ENCODE measurements at places on chromosomes 12 and 14.

DNA sequence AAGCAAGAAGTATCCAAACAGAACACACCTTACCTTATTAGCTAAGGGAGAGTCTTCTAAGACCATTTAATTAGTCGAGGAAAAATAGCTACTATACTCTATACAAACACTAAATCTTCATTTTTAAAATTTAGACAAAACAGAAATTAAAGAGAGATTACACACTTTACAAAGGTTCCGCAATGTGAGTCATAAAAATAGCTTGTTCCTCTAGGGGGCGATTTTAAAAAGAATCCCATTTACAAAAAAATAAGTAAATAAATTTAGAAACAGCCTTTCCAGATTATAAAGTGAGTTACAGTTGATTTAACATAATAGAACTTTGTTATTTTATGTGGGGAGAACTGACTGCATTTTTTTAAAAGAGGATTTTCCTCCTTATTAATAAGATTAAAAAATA, 201.6 kb downstream of the PAX9 start:
- no peak for DNase-seq

DNA sequence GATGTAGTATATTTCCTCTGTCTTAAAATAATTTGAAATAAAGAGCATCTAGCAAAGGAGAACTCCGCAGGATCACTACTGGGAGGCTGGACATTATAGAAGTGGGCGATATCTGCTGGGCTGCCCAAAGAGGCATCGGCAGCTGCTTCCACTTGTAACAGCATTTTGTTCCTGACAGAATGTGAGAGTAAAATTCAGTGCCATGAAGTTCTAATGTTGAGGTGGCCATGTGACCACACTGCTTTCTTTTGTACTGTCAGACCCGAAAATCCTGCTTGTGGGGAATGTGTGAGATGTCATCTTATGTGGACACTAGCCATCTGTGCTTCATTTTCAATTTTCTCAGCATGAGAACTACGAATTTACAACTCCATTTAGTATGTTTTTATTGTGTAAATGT, 151.9 kb downstream of the ACSS3 start:
- no peak for DNase-seq

DNA sequence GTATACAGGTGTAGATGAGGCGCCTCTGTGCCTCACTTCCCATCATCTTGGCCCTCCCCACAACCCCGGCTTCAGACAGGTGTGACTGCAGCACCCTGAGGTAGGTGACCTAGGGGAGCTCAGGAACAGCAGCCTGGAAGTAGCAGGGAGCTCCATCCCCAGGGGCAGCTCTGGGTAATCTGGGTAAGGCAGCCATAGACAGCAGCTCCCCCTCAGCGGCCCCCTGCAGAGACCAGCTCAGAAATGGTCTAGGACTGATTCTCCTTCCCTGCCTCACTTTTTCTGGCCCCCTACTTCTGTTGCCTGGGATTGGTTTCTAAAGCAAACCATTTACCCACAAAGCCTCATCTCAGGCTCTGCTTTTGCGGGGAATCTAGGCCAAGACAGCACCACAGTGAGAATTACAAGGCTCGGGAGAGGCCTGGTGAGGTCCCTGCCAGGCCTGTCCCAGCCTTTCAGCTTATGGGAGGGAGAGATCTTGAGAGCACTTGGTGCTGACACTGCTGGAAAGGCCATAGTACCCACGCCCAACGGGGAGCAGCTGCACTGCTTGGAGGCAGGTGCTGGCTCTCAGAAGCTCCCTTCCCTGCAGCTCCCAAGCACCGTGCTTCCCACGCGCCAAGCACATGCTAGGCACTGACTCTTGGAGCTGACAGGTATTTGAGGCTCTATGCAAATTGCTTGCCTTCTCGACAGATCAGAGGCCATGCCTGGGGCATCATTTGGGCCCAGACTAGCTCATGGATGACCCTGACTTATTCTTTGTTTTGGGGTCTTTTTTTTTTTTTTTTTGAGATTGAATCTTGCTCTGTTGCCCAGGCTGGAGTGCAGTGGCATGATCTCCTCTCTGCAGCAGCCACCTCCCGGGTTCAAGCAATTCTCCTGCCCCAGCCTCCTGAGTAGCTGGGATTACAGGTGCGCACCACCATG, 45.1 kb upstream of the TRAF3 start:
- no peak for DNase-seq

GRCh38 chr12:126061777-126062176, 996.5 kb downstream of the AACS start:
- DNase-seq, result no peak

GRCh38 chr14:101595887-101596721, 34.8 kb downstream of the DIO3 start:
- DNase-seq, result no peak

DNA sequence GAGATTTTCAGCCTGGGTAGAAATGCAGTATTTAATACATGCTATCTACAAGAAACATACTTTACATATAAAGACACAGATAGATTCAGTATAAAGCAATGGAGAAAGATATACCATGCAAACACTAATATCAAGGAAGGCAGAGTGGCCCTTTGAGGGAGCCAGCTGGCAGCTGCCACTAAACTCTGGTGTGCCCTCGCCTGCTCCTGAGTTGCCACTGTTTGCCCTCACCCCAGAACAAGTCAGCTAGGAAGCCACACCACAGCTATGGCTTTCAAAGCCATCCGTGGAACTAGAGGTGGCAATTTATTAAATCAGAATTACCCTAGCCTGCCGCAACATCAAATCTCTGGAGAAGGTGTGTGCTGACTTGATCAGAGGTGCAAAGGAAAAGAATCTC, 18.3 kb downstream of the PXN start:
- DNase-seq, result no peak

GRCh38 chr12:6608592-6609281, 1.6 kb upstream of the CHD4 start:
- DNase-seq, result no peak

- no peak for DNase-seq
Measured at GRCh38 chr12:20653871-20654270, 41.3 kb upstream of the SLCO1C1 start.

- DNase-seq, result no peak
Measured at GRCh38 chr14:33553706-33554278, 397.1 kb downstream of the EGLN3 start.

DNA sequence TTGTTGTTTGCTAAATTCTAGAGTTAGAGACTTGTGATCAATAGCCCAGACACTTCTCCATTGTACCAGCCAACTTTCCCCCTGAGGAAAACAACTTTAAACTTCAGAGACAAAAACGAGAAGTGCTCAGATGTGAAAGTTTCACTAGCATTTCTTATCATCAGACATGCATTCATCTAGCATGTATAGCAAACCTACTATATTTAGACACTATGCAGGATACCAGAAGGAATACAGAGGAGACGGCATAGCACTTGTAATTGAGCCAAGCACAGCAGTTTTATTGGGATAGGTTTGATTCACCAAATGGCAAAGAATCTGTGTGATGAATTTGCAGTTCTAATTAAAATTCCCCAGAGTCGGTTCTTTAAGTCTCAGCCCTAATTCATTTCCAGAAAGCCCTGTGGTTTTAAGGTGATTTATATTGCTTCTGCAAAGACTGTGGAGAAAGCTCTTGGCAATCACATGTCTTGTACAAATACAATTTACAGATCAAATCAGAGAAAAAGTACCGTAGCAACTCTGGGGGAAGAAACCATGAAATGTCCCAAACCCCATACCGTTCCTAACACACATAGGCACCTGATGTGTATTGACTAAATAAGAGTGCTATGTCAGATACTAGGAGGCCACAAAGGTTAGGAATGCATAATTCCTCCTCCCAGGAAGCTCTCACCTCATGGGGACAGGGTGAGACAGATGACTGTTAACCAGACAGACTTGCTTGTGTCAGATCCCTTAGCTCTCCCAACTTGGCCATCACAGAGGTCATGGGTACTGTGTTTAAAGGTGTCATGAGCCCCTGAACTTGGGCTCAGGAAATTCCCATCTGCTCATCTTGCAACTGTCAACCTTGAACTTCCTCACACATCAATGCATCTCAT, 69.6 kb upstream of the KRAS start:
- DNase-seq, result no peak

GRCh38 chr14:45060551-45060950, 23.4 kb upstream of the PRPF39 start:
- no peak for DNase-seq

GRCh38 chr14:31828946-31829868, 247.9 kb upstream of the ARHGAP5 start:
- no peak for DNase-seq

DNA sequence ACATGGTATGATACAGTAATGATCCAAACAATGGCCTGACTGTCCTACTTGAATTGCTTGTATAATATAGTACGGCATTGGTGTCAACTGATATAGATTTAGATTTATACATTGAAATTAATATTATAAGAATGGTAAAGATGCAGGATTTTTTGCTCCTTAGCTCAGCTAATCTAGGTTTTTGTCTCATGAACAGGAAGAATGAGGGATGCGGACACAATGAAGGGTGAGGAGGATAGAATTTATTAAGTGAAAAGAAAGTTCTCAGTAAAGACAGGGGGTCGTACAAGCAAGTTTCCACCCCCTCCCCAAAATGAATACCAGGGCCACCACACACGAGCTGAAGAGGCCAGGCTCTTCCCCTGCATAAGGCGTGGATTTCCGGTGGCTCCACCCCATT, 96.1 kb downstream of the KCNA5 start:
- no peak for DNase-seq

DNA sequence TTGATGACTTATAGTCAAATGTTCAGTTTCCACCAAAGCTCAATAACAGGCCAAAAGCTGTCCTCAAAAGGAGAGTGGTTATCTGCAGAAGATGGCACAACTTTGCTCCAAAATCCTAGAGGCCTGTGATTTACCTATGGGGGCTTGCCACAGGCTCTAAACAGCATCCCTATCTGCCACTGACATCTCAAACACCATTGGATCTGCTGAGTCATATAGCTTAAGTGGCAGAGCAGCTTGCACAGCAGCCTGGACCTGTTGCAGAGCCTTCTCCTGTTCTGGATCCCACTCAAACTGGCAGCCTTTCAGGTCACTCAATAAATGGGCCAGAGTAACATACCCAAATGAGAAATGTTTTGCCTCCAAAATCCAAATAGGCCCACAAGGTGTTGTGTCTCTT, 60.6 kb upstream of the NAA30 start:
- no peak for DNase-seq

- DNase-seq, result no peak
Measured at GRCh38 chr12:65192963-65193516, 23.7 kb downstream of the LEMD3 start.

GRCh38 chr12:26496170-26496569, 300.8 kb downstream of the SSPN start:
- no peak for DNase-seq

Measured in GM18507 (cell line).